Left renal cortex interstitium (tissue), 4 donors: ENCODE measurements at places on chromosomes 1 and 21.

DNA sequence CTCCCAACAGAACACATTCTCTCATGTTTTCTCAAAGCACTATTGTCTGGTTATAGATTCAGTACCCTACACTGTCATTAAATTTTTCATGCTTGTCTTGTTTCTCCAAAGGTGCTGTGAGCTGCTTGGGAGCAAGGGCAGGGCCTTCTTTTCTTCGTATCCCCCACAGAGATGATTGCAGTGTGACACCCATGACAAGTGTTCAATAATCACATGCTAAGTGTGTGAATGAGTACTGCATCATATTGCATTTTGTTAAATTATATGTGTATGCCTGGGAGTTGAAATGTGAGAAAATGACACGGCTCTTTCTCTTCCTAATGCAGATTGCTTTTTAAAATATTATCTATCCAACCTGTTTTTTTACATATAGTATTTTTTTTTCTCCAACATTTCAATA, 57.3 kb upstream of the MAGI3 start:
- no peak for DNase-seq

DNA sequence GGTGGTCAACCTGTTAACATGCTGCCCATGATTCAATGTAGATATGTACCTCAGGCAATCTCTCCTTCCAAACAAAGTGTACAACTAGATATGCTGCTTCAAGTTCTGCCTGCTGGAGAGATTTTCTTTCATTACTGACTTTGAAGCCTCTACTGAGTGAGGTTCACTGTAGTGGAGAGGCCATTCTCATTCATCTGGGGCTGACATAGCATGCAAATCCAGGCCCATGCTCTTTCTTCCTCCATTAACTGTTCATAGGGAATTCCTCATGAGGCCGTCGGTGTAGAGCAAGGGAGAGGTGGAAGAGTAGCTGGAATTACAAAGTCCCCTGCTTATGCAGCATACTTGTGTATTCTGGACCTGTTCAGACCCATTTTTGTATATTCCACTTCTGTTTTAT, 38.6 kb downstream of the VANGL2 start:
- no peak for DNase-seq

GRCh38 chr1:10064416-10065343, 31.9 kb downstream of the UBE4B start:
- DNase-seq, result no peak

- DNase-seq, result no peak
Observed at GRCh38 chr1:218368686-218369085, 23.6 kb downstream of the TGFB2 start.
